Mucosa of descending colon (tissue), 3 donors: ENCODE measurements at places on chromosomes 13 and 19. TPM values are rescaled to one million over a fixed set of nuclear protein-coding genes. Genes with fewer than 3 reads are reported as not detected.

PSG2 gene
- not detected for total RNA-seq

MAST1 gene
- 4.1 TPM for total RNA-seq

KLK14 gene
- not detected for total RNA-seq

IZUMO2 gene
- total RNA-seq: not detected

GARIN5A gene
- 1.7 TPM for total RNA-seq

NOVA2 gene
- 1.3 TPM for total RNA-seq

ERICH6B gene
- not detected for total RNA-seq

CNFN gene
- total RNA-seq: 1.7 TPM

ZSCAN18 gene
- total RNA-seq: 23.0 TPM

ZNF844 gene
- total RNA-seq: 17.1 TPM

USHBP1 gene
- total RNA-seq: 2.6 TPM

FCAR gene
- not detected for total RNA-seq

ZFP36 gene
- total RNA-seq: 236 TPM

ZNF599 gene
- 6.1 TPM for total RNA-seq

EGLN2 gene
- total RNA-seq: 84.5 TPM

ZNF99 gene
- not detected for total RNA-seq

ETFB gene
- total RNA-seq: 154 TPM

GNG14 gene
- total RNA-seq: not detected

KCNN1 gene
- total RNA-seq: not detected

RNF17 gene
- total RNA-seq: not detected

ENOX1 gene
- 0.35 TPM for total RNA-seq

PRTN3 gene
- total RNA-seq: not detected

SLITRK5 gene
- total RNA-seq: 0.38 TPM
